ENCODE measurements at places on chromosomes 13 and 19.

DNA sequence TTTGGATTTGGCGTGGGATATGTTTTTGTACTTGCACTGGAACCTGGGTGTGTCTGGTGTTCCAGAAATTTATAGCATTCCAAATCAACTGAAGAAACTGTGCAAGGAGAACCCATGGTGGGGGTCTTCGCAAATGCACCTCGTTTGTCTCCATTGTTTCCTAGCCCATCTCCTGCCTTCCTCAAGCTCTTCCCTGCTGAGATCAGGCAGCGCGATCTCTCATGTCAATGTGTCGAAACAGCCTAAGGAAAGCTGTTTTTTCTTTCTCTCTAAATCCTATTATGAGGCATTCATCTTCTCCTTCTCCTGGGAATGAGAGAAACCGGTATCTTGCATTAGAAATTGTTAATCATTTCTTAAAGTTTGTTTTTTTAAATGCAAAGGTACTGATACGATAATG lies 131.0 kb downstream of the KLF5 start:
- DNase-seq: no peak

- no peak for DNase-seq
Observed at GRCh38 chr19:49895566-49896297, 955 bp downstream of the IL4I1 start.

DNA sequence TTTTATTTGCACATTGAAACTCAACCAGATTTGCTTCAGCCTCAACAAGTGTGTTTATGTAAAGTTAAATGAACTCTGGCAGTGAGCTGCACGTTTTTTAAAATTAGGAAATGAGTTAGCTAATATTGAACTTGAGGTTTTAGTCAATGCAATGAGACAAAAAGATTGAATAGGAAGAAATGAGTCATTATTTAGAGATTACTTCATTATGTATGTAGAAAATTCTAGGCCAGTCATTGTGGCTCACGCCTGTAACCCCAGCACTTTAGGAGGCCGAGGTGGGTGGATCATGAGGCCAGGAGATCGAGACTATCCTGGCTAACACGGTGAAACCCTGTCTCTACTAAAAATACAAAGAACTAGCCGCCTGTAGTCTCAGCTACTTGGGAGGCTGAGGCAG lies 22.8 kb upstream of the CD70 start:
- no peak for DNase-seq

DNA sequence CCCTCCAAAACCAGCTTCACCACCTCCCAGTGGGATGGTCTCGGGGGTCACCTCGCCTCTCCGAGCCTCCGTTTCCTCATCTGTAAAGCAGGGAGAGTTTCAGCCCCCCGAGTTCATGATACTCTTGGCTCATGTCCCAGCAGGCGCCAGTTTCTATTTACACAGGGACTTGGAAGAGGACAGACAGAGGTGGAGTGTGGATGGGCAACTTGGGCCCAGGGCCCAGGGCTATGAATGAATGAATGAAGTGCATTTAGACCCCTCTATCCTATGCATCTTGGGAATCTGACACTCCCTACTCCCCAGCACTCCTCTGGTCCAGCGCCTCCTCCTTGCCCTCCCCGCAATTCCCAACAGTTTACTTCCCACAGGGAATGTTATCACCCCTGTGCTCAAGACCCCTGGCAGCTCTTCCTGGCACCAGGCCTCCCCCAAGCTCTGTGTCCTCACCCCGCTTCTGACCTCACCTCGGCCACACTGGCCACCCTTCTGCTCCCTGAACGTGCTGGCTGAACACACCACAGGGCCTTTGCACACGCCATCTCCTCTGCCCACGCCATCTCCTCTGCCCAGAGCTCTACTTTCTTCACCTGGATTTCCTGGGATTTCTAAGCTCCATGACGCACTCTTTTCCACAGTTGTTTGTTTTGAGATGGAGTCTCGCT lies 4.9 kb upstream of the C2CD4C start:
- no peak for DNase-seq

DNA sequence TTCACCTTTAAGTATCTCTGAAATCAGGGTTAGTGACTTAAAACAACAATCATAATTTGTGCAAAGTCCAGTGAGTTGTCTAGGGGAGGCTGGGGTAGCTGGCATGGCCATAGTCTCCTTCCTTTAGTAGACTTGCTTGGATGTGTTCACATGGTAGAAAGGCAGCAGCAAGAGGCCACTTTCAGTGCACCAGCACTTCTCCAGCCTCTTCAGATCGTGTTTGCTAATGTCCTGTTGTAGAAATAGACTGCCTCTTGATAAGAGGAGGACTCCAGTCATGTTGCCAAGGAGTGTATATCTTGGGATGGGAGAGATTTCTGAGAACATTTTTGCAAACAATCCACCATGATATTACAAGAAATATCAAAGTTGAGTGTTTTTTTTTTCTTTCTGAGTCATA lies 22.9 kb downstream of the WDFY2 start:
- no peak for DNase-seq

DNA sequence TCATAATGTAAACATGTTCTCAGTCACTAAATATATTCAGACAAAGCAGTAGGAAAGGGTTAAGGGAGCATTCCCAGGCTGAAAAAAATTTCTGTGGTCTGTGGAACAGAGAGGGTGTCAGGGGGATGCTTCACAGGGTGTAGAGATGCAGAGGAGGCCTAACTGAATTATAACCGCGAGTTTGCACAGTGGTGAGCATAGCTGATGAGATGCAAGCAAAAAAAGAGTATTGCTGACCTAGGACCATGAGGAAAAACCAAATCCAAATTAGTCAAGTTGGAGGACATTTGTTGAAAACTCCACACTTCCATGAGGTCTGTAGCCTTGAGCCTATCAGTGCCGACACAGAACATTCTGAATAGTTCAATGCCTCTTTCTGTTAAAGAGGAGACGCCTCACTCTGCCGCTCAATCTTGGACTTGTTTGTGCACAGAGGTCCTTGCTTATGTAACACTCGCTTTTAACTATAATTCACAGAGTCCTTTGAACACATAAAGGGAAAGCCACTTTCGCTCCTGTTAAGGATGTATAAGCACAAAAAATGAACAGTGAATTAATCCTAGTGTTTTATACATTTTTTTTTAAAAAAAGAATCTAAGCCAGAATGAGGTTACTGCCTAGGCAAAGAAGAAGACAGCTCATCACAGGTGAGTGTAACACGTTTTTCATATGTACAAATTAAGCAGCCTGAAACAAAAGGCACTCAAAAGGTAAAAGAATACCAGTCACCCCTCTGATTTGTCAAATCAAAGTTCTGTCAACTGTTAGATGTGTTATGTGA lies 25.8 kb upstream of the INTS6 start:
- DNase-seq: no peak

DNA sequence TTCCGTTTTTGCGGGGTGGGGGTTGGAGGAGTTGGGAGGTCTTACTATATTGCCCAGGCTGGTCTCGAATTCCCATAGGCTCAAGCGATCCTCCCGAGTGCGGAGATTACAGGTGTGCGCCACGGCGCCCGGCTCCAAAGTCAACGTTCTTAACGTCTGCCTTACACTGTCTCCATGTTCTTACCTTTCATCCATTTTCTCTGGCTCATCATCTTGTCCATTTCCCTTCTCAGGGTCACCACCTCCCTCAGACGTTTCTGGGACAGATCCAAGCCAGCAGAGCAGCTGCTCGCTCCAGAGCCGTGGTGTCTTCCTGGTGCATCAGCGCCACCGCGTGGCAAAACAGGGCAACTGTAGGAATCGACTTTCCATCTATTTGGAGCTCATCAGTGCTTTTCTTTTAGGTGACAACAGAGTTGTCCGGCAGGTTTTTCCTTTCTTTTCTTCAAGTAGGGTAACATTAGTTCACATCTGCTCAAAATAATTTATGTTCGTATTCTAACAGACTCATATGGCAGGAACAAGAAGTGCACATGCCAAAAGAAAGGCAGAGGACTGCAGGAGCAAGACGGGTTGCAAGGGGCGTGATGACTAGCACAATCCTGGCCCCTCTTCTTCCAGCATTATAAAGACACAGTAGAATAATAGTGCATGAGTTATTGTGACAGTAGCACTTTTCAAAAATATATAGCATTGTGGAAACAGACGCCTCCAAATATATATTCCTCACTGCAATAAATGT lies 103.1 kb upstream of the ABCC4 start:
- DNase-seq: peak; percentile 55

GRCh38 chr13:113216254-113217048 lies 7.0 kb downstream of the CUL4A start:
- no peak for DNase-seq

DNA sequence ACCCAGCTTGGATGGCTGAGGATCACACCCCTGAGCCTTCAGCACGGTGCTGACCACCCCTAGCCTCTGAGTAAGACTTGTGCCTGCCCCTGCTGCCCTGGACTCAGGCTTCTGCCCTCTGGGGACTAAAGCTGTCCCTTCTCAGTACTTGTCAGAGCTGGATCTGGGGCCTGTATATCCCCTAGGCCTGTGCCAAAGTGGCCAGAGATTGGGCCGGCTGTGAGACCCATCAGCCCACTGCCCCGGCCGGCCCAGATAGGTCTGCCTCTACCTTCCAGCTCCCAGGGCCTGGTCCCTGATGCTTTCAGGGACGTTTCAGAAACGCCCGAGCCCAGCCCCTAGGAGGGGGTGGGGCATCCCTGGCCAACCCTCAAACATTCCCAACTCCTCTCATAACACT lies 137.8 kb downstream of the ZDHHC20 start:
- no peak for DNase-seq

- no peak for DNase-seq
Observed at GRCh38 chr19:29467824-29468401, 57.9 kb upstream of the VSTM2B start.

GRCh38 chr19:49594157-49594992 lies 3.4 kb downstream of the PRR12 start:
- no peak for DNase-seq

- no peak for DNase-seq
Observed at GRCh38 chr19:33832633-33833032, 36.0 kb downstream of the KCTD15 start.

DNA sequence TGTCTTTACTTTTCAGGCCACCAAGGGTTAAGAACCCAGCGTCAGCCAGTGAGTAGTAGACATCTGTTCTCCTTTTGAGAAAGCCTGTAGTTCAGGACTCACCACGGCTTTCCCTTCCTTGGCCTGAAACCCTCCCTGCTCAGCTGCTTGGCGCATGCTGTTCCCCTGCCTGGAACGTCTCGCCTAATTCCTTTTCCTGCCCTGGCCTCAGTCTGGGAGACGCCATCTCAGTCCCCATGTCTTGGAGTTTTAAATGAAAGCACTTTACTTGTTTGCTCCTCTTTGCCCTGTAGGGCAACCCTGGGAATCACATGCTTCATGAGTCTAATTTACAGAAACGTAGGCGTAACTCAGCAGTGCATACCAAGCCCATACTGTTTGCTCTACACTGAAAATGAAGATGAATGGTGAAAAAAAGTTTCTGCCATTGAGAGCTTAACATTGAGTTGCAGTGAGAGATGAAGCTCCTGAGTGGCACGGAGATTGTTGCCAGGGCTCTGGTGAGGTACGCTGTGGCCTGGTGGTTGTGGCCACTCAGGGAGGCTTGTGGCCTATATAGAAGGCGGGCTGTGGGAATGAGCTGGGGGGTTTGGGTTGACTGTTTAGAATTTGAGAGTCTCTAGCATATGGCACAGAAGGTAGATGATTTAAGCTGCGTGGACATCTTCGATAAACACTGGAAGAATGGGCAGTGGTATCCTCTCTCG lies 52.8 kb downstream of the GATAD2A start:
- no peak for DNase-seq

- no peak for DNase-seq
Observed at GRCh38 chr19:1362387-1363257, 21.1 kb upstream of the NDUFS7 start.

DNA sequence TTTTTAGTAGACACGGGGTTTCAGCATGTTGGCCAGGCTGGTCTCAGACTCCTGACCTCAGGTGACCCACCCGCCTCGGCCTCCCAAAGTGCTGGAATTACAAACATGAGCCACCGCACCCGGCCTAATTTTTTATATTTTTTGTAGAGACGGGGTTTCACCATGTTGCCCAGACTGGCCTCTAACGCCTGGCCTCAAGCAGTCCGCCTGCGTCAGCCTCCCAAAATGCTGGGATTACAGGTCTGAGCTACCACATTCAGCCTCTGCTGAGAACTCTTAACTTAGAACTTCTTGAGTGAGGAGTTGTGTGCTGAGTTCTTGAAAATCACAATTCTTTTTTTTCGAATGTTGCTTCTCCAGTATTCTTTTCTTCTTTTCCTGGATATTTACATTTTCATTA lies 112.2 kb downstream of the PAN3 start:
- no peak for DNase-seq

- DNase-seq: no peak
Observed at GRCh38 chr19:38640368-38640767, 7.1 kb upstream of the ACTN4 start.

- DNase-seq: no peak
Observed at GRCh38 chr19:41398050-41398418, 416 bp downstream of the BCKDHA start.

GRCh38 chr19:54694648-54695047 lies 29.6 kb upstream of the KIR3DL3 start:
- DNase-seq: no peak

GRCh38 chr19:16888629-16889365 lies at the start of gene F2RL3:
TSS of gene F2RL3 (plus strand) at chr19:16888999. CDS start at chr19:16889190, 191 bp downstream.
- DNase-seq: no peak

- DNase-seq: no peak
Observed at GRCh38 chr13:44519642-44520041, 56.5 kb downstream of the TSC22D1 start.

- peak; percentile 66 for DNase-seq
Observed at GRCh38 chr19:6232601-6233055, 47.1 kb downstream of the MLLT1 start.

DNA sequence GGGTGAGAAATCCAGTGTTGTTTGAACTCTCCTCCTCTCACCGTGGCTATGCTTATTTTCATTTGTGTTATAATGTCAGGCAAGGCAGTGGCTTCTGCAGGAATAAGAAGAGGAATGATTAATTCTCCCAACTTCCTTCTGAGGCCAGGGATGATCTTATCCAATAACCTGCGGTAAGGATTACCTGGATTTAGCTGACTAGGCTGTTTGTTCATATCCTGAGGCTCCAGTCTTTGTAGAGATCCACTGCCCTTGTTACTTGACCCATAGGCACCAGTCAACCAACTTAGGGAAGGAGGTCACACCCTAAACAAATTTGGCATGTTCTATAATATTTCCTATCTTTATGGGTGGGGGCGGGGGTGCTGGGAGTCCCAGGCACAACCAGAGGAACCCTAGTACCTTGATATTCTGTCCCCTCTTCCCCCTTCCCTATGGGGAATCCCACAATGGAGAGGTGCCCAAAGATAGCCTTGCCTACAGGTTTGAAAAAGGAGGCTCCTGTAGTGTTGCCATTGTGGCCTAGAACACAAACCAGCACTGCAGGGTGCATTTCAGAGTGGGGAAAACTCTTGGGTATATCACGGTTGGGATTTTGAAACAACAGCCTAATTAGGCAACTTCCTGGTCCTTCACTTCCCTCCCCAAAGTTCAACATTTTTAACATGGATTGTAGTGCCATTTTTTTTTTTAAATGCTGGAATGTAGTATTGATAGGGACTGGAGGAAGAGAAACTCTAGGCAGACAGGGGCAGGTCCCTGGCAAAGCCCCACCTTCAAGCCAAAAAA lies 977.5 kb upstream of the SPRY2 start:
- DNase-seq: no peak

GRCh38 chr13:103941506-103942140 lies 875.4 kb upstream of the SLC10A2 start:
- DNase-seq: no peak

GRCh38 chr19:7715671-7716070 lies 13.7 kb upstream of the FCER2 start:
- DNase-seq: no peak

- no peak for DNase-seq
Observed at GRCh38 chr13:110232142-110232541, 74.8 kb downstream of the COL4A1 start.
